Stimulated activated CD8-positive, alpha-beta memory T cell treated with anti-CD3 and anti-CD28 coated beads, Interleukin-12 subunit alpha, Interleukin-12 subunit beta, amount 100 ng/mL, for 1 hour (primary cell): ENCODE measurements at places on chromosomes 3 and 15.

- DNase-seq, result no peak
Measured at GRCh38 chr3:193068365-193068764, 150.7 kb upstream of the MB21D2 start.

DNA sequence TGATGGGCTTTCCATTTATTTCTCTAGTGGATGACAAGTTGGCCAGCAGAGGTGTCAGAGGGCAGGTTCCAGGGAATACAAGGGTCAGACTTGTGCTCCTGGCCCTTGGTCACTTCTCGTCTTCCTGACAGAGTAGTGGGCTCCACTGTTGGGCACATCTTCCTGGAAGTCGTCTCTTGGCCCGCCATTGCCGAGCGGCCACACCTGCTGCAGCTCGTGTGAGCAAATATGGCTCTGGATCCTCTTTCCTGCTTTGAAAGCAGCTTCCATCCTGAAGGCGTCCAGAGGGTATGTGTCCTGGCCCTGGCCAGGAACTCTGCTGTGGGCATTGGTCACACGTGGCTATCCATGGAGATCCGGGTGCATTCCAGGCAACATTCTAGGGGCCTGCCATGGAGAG lies 100.2 kb downstream of the SNRPN start:
- DNase-seq, result no peak

- DNase-seq, result no peak
Measured at GRCh38 chr3:40780291-40780924, 255.6 kb downstream of the ZNF621 start.

DNA sequence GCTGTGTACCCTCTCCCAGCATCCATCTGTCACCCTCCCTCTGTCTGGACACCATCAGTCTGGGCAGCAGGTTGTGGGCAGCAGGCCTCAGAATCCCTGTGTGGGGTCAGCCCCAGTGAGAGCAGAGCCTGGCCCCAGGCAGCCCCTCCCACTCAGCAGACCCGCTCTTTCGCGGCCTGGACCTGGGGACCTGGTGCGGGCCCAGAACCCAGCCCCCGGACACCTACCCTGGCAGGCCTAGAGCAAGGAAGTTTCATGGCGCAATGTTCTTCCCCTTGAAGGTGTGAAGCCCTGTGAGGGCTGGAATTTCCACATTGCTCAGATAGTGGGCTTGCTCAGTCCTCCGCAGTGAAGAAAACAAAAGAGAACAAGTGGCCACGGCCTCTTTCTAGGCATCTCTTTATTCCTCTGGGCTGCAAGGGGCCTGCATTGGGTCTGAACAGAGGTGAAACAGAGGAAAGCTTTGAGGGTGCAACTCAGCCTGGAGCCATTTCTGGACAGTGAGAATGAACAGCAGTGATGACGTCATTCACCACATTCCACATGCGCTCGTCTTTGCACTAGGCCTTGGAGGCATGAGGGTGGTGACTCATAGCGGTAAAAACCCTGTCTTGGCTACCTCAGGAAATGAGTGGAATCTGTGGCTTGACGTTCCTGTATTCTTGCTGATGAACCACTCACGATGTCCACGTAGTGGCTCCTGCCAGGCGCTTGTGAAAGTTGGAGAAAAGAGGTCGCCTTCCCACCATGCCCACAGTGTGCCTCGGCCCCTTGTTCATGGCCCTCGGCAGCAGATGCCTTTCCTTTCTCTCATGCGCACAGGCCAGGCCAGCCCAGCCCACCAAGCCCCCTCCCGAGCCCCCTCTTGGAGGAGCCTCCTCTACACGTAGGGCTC lies 66.1 kb downstream of the SLC30A4 start:
- DNase-seq, result peak; percentile 45
